Naive thymus-derived CD4-positive, alpha-beta T cell (primary cell): ENCODE measurements at places on chromosomes 12 and 14.

- H3K4me3 ChIP-seq, result peak overlapping the region; percentile 85
- peaks cover 23% of the 10 kb centered on the region for H3K4me1 ChIP-seq
- peak; percentile 50 for DNase-seq
- no peaks in the 10 kb centered on the region for H3K27me3 ChIP-seq
- peak overlapping the region; percentile 97 for H3K27ac ChIP-seq
- peaks cover 6% of the 10 kb centered on the region for H3K36me3 ChIP-seq
These were observed 914 bp upstream of the CCND2 start for GRCh38 chr12:4272424-4273272.

DNA sequence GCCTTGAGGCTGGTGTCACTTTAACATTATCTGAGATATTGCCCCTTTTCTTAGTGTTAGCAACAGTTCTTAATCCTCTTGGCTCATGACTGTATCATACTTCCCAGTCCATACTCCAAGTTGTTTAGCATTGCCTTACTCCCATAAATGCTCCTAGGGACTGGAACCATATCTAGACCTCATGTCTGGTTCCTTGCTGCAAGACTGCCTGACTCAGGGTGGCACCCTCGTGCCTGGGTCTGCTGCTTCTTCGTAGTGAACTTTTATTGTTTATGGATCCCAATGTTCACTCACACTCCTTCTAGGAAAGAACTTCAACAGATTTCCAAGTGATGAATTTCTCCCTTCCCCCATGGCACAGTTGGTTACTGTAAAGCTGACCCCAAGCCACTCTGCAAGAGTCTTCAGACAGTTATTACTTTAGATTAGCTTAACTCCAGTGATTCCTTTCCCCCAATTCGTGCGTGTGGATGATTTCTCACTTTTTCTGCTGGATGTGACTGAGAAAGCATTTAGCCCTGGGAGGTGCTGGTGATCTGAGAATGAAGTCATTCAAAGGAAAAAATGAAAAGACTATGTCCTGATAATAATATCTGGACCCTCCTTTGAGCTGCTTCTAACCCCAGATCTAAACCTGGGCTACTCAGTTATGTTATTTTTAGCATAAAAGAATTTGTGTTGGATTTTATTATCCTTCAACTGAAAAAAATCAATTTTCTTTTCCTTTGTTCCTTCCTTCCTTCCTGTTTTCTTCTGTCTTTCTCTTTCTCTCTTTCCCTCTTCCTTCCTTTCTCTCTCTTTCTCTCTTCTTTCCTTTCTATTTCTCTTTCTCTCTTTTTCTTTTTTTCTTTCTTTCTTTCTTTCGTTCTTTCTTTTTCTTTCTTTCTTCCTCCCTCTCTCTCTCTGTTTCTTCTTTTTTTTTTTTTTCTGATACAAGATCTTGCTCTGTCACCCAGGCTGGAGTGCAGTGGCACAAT is 47.5 kb upstream of the PPP1R12A start:
- H3K4me1 ChIP-seq, result no peaks in the 10 kb centered on the region
- H3K27ac ChIP-seq, result no peak overlapping the region
- DNase-seq, result no peak
- no peaks in the 10 kb centered on the region for H3K27me3 ChIP-seq

GRCh38 chr14:99564256-99564925 is 39.6 kb downstream of the CCDC85C start:
- H3K4me1 ChIP-seq, result no peaks in the 10 kb centered on the region
- no peak overlapping the region for H3K4me3 ChIP-seq
- no peak for DNase-seq
- H3K27ac ChIP-seq, result no peak overlapping the region
- no peaks in the 10 kb centered on the region for H3K27me3 ChIP-seq

DNA sequence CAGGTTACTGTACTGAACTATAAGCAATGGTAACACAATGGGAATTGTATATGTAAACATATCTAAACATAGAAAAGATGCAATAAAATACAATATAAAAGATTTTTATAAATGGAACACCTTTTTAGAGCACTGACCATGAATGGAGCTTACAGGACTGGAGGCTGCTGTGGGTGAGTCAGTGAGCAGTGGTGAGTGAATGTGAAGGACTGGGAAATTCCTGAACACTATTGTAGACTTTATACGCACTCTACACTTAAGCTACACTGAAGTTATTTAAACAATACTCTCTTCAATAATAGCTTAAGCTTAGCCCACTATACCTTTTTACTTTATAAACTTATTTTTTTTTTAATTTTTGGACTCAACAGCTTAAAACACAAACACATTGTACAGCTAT is 313.5 kb downstream of the KCNC2 start:
- no peaks in the 10 kb centered on the region for H3K27me3 ChIP-seq
- H3K36me3 ChIP-seq, result no peaks in the 10 kb centered on the region
- no peak for DNase-seq

- no peaks in the 10 kb centered on the region for H3K27me3 ChIP-seq
- H3K4me3 ChIP-seq, result no peak overlapping the region
- peaks cover 23% of the 10 kb centered on the region for H3K36me3 ChIP-seq
- H3K4me1 ChIP-seq, result no peaks in the 10 kb centered on the region
- DNase-seq, result no peak
These were observed 7.3 kb upstream of the ZNF740 start for GRCh38 chr12:53173085-53173715.

- DNase-seq, result no peak
- H3K4me3 ChIP-seq, result no peak overlapping the region
- H3K27ac ChIP-seq, result no peak overlapping the region
- no peaks in the 10 kb centered on the region for H3K36me3 ChIP-seq
- no peaks in the 10 kb centered on the region for H3K4me1 ChIP-seq
- no peaks in the 10 kb centered on the region for H3K27me3 ChIP-seq
These were observed 539.3 kb upstream of the TBX3 start for GRCh38 chr12:115223322-115223721.

DNA sequence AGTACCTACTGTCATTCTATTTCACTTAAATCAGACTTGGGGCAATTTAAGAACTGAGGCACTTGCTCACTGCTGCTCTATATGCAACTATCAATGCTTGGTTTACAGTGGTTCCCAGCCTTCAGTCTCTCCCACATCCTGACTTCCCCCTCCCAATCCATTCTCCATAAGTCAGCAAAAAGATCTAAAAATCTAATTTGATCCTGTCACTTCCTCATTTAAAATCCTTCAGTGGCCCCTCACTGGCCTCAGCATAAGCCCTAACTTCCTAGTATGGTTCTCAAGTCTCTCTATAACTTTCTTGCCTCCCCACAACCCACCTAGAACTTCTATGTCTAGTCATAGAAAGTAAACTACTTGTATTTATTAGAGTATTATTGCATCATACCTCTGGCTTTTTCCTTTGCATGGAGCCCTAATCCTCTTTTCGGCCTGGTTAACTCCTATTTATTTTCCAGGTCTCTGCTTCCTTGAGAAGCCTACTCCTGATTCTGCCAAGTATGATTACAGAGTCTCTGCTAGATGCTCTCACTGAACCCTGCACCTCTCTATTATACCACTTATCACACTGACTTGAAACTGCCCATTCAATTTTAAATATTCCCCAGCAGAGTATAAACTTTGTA is 130.6 kb downstream of the RALGAPA1 start:
- no peak for DNase-seq
- H3K4me1 ChIP-seq, result no peaks in the 10 kb centered on the region
- H3K27me3 ChIP-seq, result no peaks in the 10 kb centered on the region

- no peak overlapping the region for H3K27ac ChIP-seq
- H3K36me3 ChIP-seq, result no peaks in the 10 kb centered on the region
These were observed 167.5 kb downstream of the NTF3 start for GRCh38 chr12:5599378-5599777.

DNA sequence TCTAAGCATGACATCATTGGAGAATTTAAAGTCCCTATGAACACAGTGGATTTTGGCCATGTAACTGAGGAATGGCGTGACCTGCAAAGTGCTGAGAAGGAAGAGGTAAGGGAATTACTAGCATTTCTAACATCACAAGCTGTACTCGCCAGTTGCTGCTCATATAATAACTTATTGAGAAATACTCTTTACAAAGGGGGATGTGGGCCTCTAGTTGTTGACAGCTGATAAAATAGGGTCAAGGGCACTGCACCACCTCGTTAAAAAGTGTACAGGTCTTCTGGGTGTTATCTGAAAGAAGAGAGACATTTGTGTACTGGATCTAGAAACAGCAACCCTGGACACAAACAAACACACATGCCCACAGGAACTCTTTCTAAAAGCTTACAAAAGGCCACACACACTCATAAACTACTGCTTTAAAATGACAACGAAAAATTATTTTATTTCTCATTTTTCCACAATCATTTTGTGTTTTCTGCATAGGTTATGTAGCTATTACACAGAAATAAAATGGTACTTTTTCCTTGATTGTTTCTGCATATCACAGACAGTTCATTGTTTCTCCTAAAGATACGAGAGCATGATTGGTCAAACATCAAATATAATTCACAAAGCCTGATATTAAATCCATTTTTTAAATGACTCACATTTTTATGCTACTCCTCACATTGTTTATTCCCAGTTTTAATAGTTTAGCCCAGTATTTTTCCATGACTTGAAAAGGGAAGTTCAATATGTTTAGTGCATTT is 391.1 kb downstream of the PAWR start:
- no peak for DNase-seq
- H3K27me3 ChIP-seq, result no peaks in the 10 kb centered on the region
- H3K4me3 ChIP-seq, result no peak overlapping the region
- H3K4me1 ChIP-seq, result no peaks in the 10 kb centered on the region
- no peaks in the 10 kb centered on the region for H3K36me3 ChIP-seq
- H3K27ac ChIP-seq, result no peak overlapping the region

DNA sequence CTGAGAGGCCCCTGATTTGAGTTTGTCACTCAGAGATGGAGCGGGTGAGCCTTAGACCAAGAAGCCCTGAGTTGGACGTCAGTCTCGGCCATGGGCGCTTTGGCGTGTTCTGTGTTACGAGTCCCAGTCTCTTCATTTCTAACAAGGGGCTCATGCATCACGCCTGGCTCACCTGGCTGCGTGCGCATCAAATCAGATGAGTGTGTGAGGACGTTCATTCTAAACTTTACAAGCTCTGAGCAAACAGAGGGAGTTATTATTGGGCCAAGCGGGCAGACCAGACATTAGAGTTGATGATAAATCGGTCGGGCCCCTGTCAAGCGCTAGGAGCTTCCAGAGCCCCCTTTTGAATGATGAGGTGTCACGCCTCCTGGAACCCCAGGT is 117.2 kb downstream of the CALM1 start:
- H3K4me3 ChIP-seq, result no peak overlapping the region
- no peaks in the 10 kb centered on the region for H3K27me3 ChIP-seq
- no peak for DNase-seq
- H3K4me1 ChIP-seq, result no peaks in the 10 kb centered on the region
- no peak overlapping the region for H3K27ac ChIP-seq
- no peaks in the 10 kb centered on the region for H3K36me3 ChIP-seq

DNA sequence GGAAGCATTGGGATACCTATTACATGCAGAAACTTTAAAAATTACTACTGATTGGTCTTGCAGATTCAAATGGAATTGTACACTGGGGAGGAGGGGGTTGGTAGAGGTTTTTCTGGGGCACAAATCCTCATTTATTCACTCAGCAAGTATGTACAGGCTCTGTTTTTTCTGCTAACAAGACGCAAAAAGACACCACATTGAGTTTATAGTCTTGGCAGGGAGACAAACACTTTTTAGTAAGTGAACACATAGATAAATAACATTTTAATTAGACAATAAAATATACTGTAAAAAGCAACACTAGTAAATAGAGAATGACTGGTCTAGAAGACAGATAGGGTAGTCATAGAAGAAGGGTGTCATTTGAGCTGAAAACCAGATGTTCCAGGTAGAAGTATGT is 23.8 kb downstream of the GLIPR1L2 start:
- DNase-seq, result no peak
- no peak overlapping the region for H3K27ac ChIP-seq
- no peaks in the 10 kb centered on the region for H3K36me3 ChIP-seq
- no peaks in the 10 kb centered on the region for H3K27me3 ChIP-seq
- H3K4me3 ChIP-seq, result no peak overlapping the region

GRCh38 chr14:45267071-45267470 is 14.1 kb upstream of the MIS18BP1 start:
- no peaks in the 10 kb centered on the region for H3K27me3 ChIP-seq
- no peaks in the 10 kb centered on the region for H3K36me3 ChIP-seq
- H3K4me1 ChIP-seq, result no peaks in the 10 kb centered on the region

GRCh38 chr12:115312901-115313300 is 628.9 kb upstream of the TBX3 start:
- no peaks in the 10 kb centered on the region for H3K27me3 ChIP-seq
- no peak overlapping the region for H3K27ac ChIP-seq
- H3K4me1 ChIP-seq, result no peaks in the 10 kb centered on the region
- no peak for DNase-seq
- no peaks in the 10 kb centered on the region for H3K36me3 ChIP-seq

GRCh38 chr14:88005050-88005481 is at the start of gene GPR65:
GPR65 (plus strand) TSS chr14:88005135; CDS start chr14:88010848, 5,713 bp downstream.
- H3K27ac ChIP-seq, result peak within 1 kb of the TSS; percentile 81
- H3K36me3 ChIP-seq, result no peaks in the 10 kb centered on the region
- no peaks in the 10 kb centered on the region for H3K27me3 ChIP-seq
- DNase-seq, result peak; percentile 79
- peak within 1 kb of the TSS; percentile 66 for H3K4me3 ChIP-seq

DNA sequence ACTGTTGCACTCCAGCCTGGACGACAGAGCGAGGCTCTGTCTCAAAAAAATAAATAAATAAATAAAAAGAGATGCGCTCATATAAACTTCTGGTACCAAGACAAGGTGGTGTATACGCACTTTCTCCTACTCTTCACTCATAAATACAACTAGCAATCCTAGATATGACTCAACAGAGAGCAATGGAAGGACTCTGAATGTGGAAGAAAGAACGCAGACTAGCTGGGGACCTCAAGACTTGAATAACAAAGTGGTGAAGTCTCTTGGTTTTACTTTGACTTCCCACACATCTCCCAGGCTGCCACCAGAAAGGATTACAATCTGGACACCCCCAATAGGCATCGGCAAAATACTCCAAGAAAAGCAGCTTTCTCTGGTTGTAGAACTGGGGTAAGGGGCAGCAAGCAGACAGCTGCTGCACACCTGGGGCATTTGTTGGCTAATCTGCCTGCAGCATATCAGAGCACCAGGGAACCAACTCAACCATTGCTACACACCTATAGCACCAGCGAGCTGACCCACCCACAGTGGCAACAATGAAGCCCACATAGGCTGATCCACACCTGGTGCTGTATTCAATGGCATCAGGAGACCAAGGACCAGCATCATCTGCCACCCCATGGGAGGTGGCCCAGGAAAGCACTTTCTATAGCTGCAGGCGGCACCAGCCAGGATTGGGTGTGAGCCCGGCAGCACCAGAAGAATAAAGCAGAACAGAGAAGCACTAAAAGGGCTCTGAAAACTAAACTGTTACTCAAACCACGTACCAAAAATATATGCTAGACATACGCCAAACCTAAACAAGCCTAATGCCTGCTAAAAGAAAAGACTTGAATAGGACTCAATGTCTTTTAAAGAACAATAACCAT is 1231.7 kb upstream of the TMEM132C start:
- no peak for DNase-seq
- no peaks in the 10 kb centered on the region for H3K36me3 ChIP-seq
- H3K27ac ChIP-seq, result no peak overlapping the region
- H3K4me3 ChIP-seq, result no peak overlapping the region

DNA sequence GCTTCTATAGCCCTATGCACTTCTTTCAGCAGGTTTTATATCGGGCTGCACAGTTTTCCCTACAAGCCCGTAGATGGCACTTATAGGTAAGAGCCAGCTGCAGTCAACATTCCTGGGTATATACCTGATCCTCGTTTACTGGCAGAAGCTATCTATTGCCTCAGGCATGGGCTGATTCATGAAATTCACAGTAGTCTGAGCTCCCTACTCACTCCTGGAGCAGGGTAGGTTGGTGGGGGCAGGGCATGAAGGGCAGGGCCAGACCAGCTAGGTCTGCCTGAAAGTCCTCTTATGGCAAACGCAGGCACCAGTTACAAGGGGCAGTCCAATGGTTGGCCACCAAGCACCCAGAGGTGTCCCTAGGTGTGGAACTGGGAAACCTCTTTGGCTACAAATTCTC is 345.8 kb downstream of the RPS29 start:
- H3K27me3 ChIP-seq, result no peaks in the 10 kb centered on the region
- DNase-seq, result no peak
- H3K4me3 ChIP-seq, result no peak overlapping the region
- H3K4me1 ChIP-seq, result no peaks in the 10 kb centered on the region
- no peak overlapping the region for H3K27ac ChIP-seq
